ENCODE measurements at places on chromosomes 11 and 22. TPM values are rescaled to one million over a fixed set of nuclear protein-coding genes. Genes with fewer than 3 reads are reported as not detected.

Gene NF2
- 28.6 TPM for total RNA-seq

Gene DYNC2H1
- total RNA-seq: 34.9 TPM

Gene PNPLA3
- 2.6 TPM for total RNA-seq

Gene GPR83
- not detected for total RNA-seq

Gene FAM180B
- 2.2 TPM for total RNA-seq

Measured in subcutaneous adipose tissue (tissue), 4 donors.